ENCODE measurements at places on chromosomes 12 and 14.

- no peak for DNase-seq
Observed at GRCh38 chr12:42946871-42947381, 357.4 kb upstream of the PRICKLE1 start.

GRCh38 chr14:101960225-101960624 is 4.1 kb upstream of the DYNC1H1 start:
- no peak for DNase-seq

GRCh38 chr14:43591776-43592175 is 915.3 kb downstream of the FSCB start:
- no peak for DNase-seq

DNA sequence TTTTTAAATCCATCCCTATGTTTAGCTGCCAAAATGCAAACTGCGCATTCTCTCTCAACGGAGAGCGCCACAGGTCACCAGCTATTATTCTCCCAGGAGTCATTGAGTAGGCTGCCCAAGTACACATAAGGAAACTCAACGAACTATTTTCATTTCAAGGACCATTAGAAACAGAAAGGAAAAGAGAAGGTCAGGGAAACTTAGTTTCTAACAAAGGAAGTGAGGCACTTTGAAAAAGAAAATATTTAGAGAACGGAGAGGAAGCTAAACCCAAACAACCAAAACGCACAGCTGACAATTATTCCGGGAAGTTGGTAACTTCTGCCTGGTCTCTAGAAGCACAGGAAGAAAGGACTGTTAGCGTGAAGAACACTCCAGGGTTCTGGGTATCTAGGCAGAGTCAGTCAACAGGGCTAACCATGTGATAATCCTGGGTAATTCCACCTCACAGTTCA is 23.5 kb downstream of the GPHB5 start:
- DNase-seq = no peak

GRCh38 chr14:104392396-104393198 is 187.0 kb upstream of the C14orf180 start:
- DNase-seq = no peak

- DNase-seq = no peak
Observed at GRCh38 chr14:92431199-92431725, 82.3 kb upstream of the RIN3 start.

DNA sequence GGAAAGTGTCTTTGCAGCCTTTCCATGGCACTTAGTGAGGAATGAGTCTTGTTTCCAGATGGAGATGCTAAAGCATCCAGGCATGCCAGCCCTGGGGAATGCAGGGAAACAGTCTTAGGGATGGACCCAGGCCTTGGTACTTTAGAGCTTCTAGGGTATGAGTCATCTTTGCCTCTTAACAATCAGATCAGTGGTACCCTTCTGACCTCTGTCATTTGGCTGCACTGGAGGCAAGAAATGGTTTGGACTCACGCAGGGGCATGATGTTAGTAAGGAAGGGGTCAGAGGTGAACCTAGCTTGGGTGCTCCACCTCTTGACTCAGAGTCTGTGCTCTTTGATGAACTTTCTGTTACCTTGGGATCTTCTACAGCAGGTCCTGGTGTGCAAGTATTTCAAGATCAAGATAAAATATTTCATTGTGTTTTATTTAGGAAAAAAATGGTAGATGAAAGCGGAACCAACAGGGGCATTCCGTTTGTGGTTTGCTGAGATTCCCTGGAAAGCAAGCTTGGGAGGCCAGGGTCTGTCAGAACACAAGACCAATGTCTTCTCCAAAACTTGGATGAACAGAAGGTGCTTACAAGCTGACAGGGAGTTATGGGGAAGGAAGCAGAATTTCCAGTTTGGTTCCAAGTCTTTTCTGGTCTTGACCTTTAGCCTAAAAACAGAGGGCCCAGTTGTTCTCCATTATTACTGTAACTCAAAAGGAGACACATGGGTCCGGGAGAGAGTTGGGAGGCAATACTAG is 216.2 kb downstream of the ZFP36L1 start:
- no peak for DNase-seq

All from activated gamma-delta T cell (primary cell).